ENCODE measurements at places on chromosomes 2 and 18. TPM values are rescaled to one million over a fixed set of nuclear protein-coding genes. Genes with fewer than 3 reads are reported as not detected.

DNA sequence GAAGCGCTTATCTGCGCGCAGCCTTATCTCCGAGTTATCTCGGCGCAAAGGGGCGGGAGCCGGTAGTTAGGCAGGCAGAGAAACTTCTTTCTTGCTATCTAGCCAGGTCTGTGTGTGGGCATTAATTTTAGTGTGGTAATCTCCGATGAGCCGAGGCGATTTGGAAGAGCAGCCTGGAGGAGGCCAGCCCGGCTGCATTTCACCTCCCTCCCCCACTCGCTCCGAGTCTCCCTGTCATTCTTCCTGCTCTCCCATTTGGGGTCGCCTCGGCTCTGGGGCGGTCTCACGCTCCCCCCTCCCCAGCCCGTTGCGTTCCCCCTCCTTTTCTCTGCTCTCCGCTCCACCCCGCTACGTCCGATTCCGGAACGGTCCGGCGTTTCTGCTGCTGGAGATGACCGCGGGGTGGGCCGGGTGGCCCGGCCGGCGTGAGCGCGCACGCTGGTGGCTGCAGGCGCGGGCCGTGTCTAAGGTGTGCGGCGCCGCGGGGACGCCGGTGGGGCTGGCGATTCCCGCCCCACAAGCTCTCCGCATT is 566 bp downstream of the GATA6 start:
- H3K4me3 ChIP-seq, result peak overlapping the region; percentile 79
- H3K36me3 ChIP-seq, result peaks cover 4% of the 10 kb centered on the region
- H3K27me3 ChIP-seq, result peaks cover 63% of the 10 kb centered on the region
- H3K27ac ChIP-seq, result peak overlapping the region; percentile 97

DNA sequence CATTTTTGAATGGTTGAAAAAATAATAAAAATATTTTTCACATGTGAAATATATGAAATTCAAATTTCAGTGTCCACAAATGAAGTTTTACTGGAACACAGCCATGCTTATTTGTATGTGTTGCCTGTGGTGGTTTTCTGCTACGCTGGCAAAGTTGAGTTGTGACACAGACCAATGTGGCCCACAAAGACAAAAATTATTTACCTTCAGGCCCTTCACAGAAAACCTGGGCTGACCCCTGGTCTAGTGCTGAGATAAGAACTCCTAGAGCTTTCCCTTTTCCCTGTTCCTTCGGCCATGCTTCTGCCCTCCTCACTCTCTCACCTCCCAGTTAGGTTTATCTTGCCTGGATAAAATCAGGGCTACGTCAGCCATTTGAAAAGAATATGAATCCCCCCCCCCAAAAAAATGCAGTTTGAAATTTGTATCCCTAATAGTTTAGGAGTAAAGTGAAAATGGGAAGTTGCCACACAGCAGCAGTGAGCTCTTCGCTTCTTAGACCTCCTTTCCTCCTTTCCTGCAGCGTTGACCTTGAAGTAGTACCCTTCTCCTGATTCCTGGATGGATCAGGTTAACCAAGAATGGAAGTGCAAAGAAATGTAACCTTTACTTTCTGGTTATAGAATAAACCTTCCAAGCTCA is 91.0 kb downstream of the LIMS1 start:
- H3K27me3 ChIP-seq, result no peaks in the 10 kb centered on the region
- no peak overlapping the region for H3K4me3 ChIP-seq
- no peak for DNase-seq
- no peaks in the 10 kb centered on the region for H3K36me3 ChIP-seq
- H3K4me1 ChIP-seq, result peaks cover 62% of the 10 kb centered on the region
- H3K27ac ChIP-seq, result peak overlapping the region; percentile 56

GRCh38 chr18:74430806-74431571 is 26.1 kb downstream of the DIPK1C start:
- H3K4me1 ChIP-seq, result no peaks in the 10 kb centered on the region
- no peak overlapping the region for H3K27ac ChIP-seq
- H3K27me3 ChIP-seq, result no peaks in the 10 kb centered on the region
- no peak overlapping the region for H3K4me3 ChIP-seq
- no peaks in the 10 kb centered on the region for H3K36me3 ChIP-seq

DNA sequence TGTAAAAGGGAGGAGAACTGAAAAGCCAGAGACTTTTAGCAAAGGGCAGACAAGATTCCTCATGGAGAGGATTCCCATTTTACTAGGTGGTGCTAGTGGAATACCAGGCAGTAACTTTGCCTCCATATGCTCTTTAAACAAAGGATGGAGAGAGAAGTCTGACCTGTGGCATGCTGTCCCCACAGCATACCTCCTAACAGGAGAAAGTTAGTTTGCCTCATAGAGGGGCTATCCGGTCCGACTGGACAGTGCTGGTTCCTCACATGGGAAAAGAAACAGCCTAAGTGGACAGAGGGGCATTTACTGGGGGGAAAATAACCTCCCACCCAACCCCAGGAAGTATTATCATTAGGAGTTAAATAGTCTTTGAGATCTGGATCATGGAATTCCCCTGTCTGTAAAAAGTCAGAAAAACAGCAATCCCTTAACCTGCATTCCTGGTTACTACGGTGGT is 31.6 kb upstream of the GMCL1 start:
- H3K4me1 ChIP-seq, result peaks cover 25% of the 10 kb centered on the region
- H3K27me3 ChIP-seq, result no peaks in the 10 kb centered on the region
- peak overlapping the region; percentile 27 for H3K4me3 ChIP-seq
- H3K27ac ChIP-seq, result peak overlapping the region; percentile 74
- no peak for DNase-seq

- peaks cover 4% of the 10 kb centered on the region for H3K27me3 ChIP-seq
- no peak overlapping the region for H3K4me3 ChIP-seq
- DNase-seq, result no peak
- peaks cover 10% of the 10 kb centered on the region for H3K36me3 ChIP-seq
Measured at GRCh38 chr2:241003047-241003360, 4.6 kb downstream of the SNED1 start.

DNA sequence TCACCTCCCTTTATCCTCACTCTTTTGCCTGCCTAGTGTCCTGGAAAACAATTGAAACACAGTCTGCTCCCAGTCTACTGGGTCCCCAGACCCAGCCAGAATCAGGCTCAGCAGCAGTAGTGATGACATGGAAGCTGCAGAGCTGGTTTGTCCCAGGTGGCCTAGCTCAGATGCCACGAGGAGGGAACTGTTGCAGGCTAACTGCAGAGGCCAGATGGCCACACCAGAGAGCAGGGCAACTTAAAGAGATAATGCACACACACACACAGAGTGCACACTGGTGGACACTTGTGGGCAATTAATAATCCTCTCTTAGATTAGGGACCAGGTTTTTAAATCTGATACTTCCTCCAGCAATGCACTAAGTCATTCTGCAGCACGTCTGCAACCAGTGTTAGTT is 42.4 kb downstream of the GYPC start:
- H3K27ac ChIP-seq, result no peak overlapping the region
- H3K36me3 ChIP-seq, result peaks cover 41% of the 10 kb centered on the region
- DNase-seq, result no peak
- peaks cover 8% of the 10 kb centered on the region for H3K4me1 ChIP-seq
- H3K4me3 ChIP-seq, result no peak overlapping the region

ABHD1 gene
- 0.21 TPM for total RNA-seq

All from lower lobe of right lung (tissue), 2 donors.